Stimulated activated CD8-positive, alpha-beta memory T cell treated with anti-CD3 and anti-CD28 coated beads, Interleukin-15, amount 100 ng/mL, for 1 hour (primary cell): ENCODE measurements at places on chromosomes 1 and 21.

GRCh38 chr1:99216956-99217355, 47.3 kb upstream of the PLPPR4 start:
- no peak for DNase-seq

DNA sequence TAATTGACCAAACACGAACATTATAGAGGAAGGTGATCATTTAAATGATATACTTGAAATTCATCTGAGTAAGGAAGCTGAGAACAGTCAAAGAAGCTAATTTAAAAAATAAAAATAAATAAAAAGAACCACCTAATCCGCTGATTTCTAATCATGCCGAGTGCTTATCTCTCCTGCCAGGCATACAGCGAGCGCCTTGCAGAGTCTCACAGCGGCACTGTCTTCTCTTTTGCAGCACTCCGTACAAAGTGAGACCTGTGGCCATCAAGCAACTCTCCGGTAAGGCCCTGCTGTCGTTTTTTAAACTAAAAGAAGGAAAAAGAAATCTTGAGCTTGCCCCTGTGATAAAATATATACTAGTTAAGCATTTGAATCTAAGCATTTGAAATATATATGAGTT, 45.3 kb downstream of the PDE9A start:
- no peak for DNase-seq

DNA sequence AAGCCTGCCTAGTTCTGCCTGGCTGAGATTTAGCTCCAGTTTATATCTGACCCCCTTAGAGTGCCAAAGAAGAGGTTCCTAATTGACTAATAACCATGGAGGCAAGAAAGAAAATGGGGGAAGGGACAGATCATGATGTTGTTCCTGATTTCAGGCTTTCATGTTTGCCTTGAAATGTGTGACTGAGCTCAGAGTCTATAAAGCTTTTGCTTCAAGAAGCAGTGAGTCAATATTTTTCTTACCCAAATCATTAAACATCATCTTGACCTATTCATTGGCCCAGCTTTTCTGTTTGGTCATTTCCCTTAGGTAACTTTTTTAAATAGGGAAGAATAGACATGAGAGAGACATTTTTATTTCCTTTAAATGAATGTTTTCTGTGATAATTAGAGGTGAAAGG, 55.9 kb downstream of the HHAT start:
- DNase-seq, result no peak

GRCh38 chr1:154219541-154219940, 1.2 kb upstream of the UBAP2L start:
- DNase-seq, result no peak

DNA sequence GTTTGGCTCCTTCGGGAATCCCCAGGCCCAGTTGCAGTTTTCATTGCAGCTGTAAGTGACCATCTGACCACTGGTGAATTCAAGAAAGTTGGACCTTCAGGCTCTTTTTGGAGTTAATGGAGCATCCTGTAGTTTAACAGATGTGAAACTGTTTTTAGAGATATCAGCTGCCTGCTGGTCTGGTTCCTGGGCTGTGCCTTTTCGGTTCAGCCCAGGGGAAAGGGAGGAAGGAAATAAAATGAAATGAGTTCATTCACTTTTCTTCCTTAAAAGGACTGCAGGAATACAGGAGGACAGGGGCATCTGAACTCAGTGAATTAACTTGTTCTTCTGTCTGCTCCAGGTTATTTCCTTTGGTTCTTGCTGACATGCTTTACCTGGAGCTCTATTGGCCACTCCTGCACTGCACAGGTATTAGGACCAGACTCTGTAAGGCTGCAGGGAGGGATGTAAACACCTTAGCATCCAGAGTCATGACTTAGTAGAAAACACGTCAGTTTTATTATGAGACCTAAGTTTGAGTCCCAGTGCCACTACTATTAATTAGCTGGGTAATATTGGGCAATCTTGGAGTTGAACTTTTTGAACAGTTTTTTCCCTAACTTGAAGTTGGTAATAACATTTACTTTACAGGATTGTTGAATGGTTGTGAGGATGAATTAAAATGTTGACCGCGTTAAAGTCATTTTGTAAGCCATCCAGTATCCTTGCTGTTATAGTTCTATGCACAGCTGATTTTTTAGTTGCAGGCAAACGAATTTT, 83.6 kb downstream of the LRRC8D start:
- no peak for DNase-seq
